ENCODE measurements at places on chromosomes 12 and 14.

GRCh38 chr14:100067971-100068959, 3.0 kb downstream of the EVL start:
- DNase-seq = peak; percentile 82

GRCh38 chr12:109877504-109878246, 2.7 kb downstream of the GLTP start:
- no peak for DNase-seq

GRCh38 chr12:23028158-23028802, 403.3 kb downstream of the ETNK1 start:
- no peak for DNase-seq

- no peak for DNase-seq
Observed at GRCh38 chr12:10617863-10618262, 4.5 kb upstream of the MAGOHB start.

DNA sequence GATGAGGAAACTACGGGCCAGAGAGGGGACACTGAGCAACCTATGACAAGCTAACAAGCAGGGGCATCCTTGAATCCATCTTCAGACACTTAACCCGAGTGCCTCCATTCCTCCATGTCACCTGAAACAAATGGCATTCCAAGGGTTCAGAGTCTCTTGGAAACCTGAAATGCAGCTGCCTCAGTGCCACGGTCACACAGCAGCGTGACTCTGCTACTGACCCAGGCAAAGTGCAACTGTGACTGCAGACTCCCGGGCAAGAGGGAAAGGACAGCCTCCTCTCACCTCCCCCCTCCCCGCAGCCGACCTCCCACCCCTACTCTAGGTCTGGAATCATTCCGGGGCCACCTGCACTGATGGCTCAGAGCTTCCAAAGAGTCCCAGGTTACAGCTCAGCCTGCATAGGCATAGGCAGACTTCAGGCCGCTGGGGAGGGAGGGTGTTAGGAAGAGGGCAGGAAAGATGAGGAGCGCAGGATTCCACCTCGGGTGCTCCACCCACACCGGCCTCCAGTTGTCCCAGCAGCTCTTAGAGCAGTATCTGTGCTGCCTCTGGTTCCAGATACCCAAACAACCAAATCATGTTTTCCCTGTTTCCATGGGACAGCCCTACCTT, 53.2 kb downstream of the KCNK10 start:
- DNase-seq = no peak

DNA sequence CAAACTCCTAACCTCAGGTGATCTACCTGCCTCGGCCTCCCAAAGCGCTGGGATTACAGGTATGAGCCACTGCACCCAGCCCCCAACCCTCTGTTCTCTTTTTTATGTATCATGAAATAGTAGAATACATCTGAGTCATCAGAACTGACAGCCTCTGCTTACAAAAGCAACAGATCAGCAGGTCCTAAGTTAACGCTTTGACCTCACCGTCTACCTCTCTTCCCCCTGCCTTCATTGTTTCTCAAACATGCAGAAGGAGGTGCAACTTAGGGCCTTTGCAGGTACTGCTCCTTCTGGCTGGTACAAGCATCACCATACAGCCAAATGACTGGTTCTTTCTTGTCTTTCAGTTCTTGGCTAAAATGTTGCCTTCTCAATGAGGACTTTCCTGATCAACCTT, 249.2 kb downstream of the PAWR start:
- DNase-seq = no peak

DNA sequence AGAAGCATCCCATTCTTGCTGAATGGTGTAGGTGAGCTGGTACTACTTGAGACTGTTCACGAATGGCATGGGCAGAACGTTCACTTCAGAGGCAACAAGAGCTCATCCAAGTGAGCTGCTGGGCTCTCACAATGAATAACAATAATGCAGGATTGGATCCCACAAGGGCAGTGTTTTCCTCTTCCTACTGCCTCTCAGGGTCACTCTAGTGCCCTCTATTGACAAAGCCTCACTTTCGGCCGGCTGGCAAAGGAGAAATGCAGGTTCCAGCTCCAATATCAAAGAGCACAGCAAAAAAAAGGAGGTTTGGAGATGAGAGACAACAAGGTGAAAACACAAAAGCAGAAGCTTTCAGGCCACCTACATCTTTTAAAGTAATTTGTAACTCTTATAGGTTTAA, 74.6 kb upstream of the MYF6 start:
- no peak for DNase-seq

GRCh38 chr12:31896514-31897039, 62.6 kb upstream of the RESF1 start:
- peak; percentile 69 for DNase-seq

GRCh38 chr12:120678572-120678971, 8.4 kb upstream of the MLEC start:
- DNase-seq = no peak

GRCh38 chr12:82504409-82504808, 146.1 kb downstream of the METTL25 start:
- no peak for DNase-seq

- no peak for DNase-seq
Observed at GRCh38 chr14:78997811-78998210, 827.6 kb downstream of the NRXN3 start.

GRCh38 chr12:68326716-68327115, 5.4 kb downstream of the MDM1 start:
- no peak for DNase-seq

- no peak for DNase-seq
Observed at GRCh38 chr14:22388669-22389595, 200.1 kb downstream of the DAD1 start.

- no peak for DNase-seq
Observed at GRCh38 chr14:93903342-93904184, 23.6 kb upstream of the FAM181A start.

DNA sequence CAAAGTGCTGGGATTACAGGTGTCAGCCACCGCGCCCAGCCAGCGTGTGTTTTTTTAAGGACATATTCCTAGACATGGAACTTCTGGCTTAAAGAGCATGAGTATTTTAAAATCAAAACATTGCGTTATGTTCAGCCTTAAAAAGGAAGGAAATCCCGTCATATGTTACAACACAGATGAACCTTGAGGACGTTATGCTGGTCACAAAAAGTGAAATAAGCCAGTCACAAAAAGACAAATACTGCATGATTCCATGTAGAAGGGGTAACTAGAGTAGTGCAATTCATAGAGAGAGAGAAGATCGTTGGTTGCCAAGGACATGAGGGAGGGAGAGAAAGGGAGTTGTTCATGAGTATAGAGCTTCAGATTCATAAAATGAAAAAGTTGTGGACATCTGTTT, 53.9 kb downstream of the ACACB start:
- no peak for DNase-seq

- DNase-seq = no peak
Observed at GRCh38 chr12:26120561-26121274, 4.1 kb downstream of the BHLHE41 start.

DNA sequence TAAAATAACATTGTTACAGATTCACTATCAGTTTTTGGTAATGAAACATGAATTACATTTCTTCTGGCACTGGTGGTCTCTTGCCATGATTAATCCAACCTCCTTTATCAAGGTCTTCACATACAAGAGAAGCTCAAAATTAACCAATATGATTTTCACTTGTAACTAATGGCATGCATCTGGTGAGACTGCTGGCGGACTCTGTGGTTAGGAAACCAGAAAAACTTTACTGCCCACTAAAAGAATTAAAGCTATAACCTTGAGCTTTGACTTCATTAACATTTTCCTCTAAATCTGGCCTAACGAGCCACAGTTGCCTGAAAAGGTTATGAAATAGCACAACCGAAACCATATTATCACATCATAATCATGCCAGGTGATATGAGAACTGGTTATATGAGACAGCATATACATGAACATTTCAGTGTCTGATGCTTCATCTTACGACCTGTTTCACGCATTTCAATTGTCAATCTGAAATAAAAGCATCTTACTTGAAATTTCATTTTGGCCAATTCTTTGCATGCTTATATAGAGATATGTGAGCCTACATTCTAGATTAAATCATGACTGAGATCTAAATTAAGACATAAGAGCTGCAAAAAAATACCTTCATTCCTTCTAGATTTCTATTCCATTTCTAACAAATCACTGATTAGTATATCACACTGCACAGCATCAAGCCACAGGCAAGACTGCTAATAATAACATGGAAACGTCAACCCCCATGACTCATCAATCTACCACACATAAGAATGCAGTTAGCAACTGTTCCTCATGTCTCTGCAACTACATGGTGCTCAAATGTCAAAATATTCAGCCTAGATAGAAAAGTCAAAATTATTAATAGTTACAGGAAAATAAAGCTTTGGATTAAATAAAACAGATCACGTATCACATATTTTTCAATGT, 89.3 kb downstream of the OSBPL8 start:
- no peak for DNase-seq

DNA sequence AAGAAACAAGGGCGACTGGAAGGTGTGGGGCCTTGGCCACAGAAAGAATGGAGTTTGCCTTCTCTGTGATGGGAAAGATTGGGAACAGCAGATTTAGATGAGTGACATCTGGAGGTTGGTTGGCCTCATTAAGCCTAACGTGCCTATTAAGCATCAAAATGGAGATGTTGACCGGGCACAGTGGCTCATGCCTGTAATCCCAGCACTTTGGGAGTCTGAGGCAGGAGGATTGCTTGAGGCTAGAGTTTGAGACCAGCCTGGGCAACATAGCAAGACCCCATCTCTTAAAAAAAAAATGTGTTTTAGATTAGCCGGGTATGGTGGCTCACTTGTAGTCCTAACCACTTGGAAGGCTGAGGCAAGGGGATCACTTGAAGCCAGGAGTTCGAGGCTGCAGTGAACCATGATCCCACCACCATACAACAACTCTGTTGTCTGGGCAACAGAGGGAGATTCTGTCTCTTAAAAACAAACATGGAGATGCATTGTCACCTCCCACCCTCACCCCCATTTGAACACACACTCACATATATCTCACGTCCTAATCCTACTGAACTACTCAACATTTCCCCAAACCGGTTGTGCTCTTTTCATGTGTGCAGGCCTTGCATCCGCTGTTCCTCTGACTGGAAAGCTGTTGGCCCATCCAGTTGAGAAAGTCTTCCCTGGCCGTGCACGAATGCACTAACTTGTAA, 172.1 kb downstream of the ETV6 start:
- DNase-seq = no peak

Measured in activated T-cell treated with anti-CD3 and anti-CD28 coated beads for 48 hours (primary cell).